ENCODE measurements at places on chromosomes 11 and 22. TPM values are rescaled to one million over a fixed set of nuclear protein-coding genes. Genes with fewer than 3 reads are reported as not detected.
A peak's percentile ranks its signal among the peaks of the same experiment; 100 is the strongest.

DNA sequence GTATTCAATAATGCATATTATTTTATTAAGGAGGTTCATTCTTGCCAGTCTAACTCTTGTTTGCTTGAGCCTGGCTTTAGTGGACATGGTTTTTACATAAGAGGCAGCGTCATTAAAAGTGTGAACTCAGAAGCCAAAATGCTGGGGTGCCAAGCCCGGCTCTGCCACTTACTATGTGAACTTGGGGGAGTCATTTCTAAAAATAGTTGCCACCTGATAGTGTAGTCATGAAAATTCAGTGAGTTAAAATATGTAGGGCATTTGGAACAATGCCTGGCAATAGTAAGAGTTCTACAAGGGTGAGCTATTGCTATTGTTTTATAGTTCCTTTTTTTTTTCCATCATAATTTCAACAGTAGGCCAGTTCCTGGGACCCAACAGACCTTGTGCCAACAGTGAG is 49.9 kb downstream of the TENM4 start:
- no peaks in the 10 kb centered on the region for H3K4me1 ChIP-seq
- no peak for DNase-seq
- no peak overlapping the region for H3K27ac ChIP-seq
- no peaks in the 10 kb centered on the region for H3K27me3 ChIP-seq

- DNase-seq: peak; percentile 37
- peaks cover 19% of the 10 kb centered on the region for H3K36me3 ChIP-seq
- H3K4me1 ChIP-seq: peaks cover 6% of the 10 kb centered on the region
- peak overlapping the region; percentile 24 for H3K27ac ChIP-seq
Measured at GRCh38 chr22:23262518-23263332, 82.4 kb downstream of the BCR start.

DNA sequence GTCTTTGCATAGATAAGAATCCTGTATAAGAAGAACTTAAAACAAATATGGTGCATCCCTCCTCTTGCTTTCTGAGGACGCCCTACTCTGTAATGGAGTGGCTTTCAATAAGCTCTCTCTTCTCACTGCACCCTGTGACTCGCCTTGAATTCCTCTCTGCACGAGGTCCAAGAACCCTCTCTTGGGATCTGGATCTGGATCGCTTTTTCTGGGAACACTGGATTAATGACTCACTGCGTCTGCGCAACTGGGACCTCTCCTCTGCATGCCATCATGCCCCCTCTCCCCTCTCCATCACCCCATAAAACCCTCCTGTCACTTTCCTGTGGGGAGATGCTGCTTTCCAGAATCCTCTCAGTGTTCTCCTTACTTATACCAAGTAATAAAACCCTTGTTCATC is 15.1 kb upstream of the CABP2 start:
- no peak overlapping the region for H3K27ac ChIP-seq
- no peak overlapping the region for H3K4me3 ChIP-seq
- H3K4me1 ChIP-seq: no peaks in the 10 kb centered on the region

DNA sequence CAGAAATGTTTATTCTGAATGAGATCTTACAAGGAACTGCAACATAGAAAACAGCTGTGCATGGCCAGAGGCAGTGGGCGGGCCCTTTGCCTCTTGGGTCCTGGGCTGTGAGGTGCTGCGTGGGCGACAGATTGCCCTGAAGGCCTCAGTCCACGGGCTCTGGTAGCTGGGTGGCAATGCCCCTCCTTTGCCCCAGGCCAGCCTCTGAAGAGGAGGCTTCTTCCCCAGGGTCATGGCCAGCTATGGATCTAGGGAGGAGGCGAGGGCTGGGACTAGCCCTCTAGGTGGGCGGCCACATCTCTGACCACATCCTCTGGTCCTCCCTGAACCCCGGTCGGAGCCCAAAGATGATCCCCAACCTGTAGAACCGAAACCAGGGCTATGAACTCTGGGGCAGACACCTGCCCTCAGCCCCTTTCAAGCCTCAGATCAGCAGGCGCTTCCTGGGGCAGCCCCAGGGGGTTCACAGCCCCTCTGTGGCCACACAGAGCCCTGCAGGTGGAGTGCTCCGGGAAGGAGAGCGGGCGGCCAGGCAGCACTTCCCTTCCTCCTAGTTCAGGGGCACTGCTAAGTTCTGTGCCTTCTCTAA is 6.6 kb upstream of the CDC42BPG start:
- no peak for DNase-seq
- H3K4me1 ChIP-seq: peaks cover 3% of the 10 kb centered on the region
- peaks cover 8% of the 10 kb centered on the region for H3K36me3 ChIP-seq
- no peak overlapping the region for H3K27ac ChIP-seq
- no peak overlapping the region for H3K4me3 ChIP-seq

DNA sequence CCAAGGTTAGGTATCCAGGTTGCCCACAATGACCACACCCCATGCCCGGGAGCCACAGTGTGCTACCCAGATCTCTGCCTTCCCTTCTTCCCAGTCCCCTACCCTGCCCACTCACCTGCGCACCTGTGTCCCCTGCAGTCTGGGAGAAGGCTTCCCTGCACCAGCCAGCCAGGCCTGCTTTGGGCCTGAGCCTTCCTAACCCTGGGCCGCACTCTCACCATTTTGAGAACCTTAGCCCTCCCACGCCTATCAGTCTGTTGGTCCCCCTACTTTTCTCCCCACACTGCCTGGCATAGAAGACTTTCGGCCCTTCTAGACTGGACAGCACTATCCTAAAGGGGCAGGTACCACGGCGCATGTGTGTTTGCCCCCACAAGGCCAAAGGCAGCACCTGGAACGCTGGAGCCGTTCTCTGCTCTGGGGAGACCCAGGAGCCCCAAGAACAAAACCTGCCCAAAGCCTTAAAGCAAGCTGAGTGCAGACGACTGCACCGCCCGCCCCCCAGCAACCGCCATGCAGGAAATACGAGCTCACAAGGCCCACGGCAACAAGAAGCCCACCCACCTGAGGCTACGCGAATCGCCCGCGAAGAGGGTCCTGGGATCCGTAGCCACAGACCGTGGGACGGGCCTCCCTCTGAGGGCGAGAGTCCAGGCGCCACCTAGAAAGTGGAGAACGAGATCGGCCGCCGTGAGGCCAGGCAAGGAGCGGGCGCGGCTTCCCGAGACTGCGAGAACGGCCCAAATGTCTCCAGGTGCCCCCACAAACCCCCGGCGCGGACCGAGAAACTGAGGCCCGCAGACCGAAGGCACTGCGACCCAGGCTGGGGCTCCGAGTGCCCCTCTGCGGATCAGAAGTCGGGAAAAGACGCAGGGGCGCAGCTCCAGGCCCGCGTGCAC is 546 bp downstream of the GNB1L start:
- no peak for DNase-seq
- H3K27ac ChIP-seq: no peak overlapping the region
- H3K36me3 ChIP-seq: peaks cover 17% of the 10 kb centered on the region
- peaks cover 23% of the 10 kb centered on the region for H3K4me1 ChIP-seq

GRCh38 chr11:10443721-10444235 is 11.3 kb upstream of the AMPD3 start:
- H3K27ac ChIP-seq: no peak overlapping the region
- DNase-seq: no peak
- no peaks in the 10 kb centered on the region for H3K27me3 ChIP-seq

The KCNJ4 gene
- total RNA-seq: 0.21 TPM

The SUSD2 gene
- 0.38 TPM for total RNA-seq

DNA sequence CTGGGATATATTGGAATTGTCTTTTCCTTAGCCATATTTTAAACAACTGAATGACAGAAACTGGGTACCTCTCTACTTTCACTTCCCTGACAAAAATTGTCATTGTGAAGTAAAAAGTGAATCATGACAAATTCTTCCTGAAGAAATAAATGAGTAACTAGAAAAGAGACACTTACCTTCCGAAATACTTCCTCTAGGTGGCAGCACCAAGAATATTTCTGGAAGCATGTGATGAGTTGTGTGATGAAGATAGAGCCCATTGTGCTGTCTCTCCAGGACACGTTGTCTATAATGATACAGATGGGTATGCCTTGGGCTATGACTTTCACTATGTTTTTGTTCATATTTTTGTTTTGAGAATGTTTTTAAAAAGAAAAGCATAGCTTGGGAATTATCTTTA is 21.5 kb downstream of the CASP4 start:
- no peaks in the 10 kb centered on the region for H3K4me1 ChIP-seq
- DNase-seq: peak; percentile 8
- no peaks in the 10 kb centered on the region for H3K36me3 ChIP-seq
- H3K27ac ChIP-seq: no peak overlapping the region
- H3K4me3 ChIP-seq: no peak overlapping the region

DNA sequence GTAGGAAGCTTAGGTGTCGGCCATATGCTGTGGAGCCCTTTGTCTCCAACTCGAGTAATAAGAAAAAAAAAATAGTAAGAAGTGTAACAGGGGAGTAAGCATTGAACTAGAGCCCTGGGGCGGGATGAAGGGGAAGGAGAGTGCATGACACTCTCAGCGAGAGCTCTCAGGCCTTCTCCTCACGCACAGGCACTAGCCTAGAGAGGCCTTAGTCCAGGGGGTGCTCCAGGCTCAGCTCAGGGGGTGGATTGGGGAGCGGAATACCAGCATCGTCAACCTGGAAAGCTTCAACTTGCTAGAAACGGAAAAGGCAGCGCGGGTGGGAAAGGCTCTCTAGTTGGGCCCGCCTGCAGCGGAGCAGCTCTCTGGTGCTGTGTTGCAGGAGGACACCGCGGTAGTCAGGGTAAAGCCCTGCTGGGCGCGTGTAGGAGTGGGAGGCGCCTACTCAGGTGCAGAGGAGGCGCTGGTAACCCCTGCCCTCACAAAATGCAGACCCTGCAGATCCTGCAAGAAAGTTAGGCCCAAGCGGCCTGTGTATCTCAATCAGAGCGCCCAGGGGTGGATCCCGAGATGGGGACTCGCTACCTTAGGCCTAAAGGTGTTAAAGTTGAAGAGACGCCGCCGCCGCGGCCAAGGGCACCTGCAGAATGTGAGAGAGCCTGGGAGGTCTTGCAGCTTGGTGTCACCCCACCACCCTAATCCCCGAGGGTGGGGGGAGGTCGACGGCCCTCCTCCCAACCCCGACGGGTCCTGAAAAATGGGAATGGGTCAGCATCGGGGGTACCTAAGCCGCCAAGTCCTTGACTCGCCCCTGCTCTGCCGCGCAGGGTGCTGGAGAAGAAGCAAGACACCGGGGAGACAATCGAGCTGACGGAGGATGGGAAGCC is 2.8 kb downstream of the SLC17A6 start:
- H3K4me3 ChIP-seq: peak overlapping the region; percentile 47
- H3K4me1 ChIP-seq: peaks cover 25% of the 10 kb centered on the region
- peaks cover 32% of the 10 kb centered on the region for H3K27me3 ChIP-seq
- H3K27ac ChIP-seq: no peak overlapping the region

GRCh38 chr11:3155691-3156258 is 9.3 kb downstream of the OSBPL5 start:
- H3K36me3 ChIP-seq: peaks cover 11% of the 10 kb centered on the region
- no peak for DNase-seq
- H3K27ac ChIP-seq: no peak overlapping the region
- peaks cover 6% of the 10 kb centered on the region for H3K27me3 ChIP-seq
- peaks cover 4% of the 10 kb centered on the region for H3K4me1 ChIP-seq
- H3K4me3 ChIP-seq: no peak overlapping the region

GRCh38 chr22:49997251-49997599 is 15.3 kb downstream of the IL17REL start:
- peaks cover 5% of the 10 kb centered on the region for H3K36me3 ChIP-seq
- no peak for DNase-seq
- H3K4me1 ChIP-seq: peaks cover 2% of the 10 kb centered on the region
- peaks cover 4% of the 10 kb centered on the region for H3K27me3 ChIP-seq
- H3K4me3 ChIP-seq: no peak overlapping the region

GRCh38 chr11:134512061-134512460 is 100.0 kb upstream of the B3GAT1 start:
- H3K27me3 ChIP-seq: peaks cover 8% of the 10 kb centered on the region
- no peak overlapping the region for H3K27ac ChIP-seq
- peaks cover 4% of the 10 kb centered on the region for H3K36me3 ChIP-seq
- no peak overlapping the region for H3K4me3 ChIP-seq

All from endothelial cell (in vitro differentiated cells).